ENCODE measurements at places on chromosomes 6 and 20.

- DNase-seq: no peak
Observed at GRCh38 chr6:77361018-77361417, 102.3 kb downstream of the HTR1B start.

DNA sequence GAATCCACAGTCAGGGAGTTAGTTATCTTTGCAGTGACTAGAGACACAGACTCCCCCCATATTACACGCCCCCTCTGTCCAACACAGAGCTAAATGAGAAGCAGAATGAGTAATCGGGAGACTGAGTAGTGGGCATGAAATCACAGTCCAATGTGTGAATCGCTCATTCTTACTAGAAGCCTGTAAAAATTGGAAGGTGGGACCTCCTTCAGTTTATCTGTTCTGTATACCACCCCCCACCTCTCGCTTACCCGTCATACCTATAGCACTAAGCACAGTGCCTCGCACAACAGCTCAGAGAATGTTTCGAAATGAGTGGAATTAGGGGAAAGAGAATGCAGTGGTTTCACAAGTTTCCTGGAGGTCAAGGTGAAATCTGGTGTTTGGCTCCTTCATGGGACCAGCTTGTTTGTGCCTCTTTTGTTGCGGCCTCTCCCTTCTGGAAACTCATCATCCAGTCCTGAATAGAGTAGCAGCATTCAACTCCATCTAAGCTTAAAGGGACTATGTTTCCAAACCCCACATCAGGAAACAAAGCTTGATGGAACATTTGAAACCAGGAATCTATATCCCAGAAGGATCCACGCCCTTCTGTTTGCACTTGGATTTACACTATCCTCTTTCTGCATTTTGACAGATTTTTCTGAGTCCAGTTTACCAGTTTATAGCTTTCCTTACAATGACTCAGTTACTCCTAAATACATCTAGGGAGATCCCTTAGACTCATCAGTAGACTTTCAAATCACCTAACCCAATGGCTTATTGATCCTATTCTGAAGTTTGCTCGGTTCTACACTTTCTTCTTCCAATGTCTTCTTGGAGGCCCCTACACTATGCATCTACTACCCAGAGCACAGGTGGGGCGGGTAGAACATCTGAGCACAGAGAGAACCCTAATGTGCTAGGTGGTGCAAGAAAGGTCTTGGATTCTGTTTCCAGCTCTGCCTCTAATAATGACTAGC lies 59.2 kb upstream of the PIM1 start:
- no peak for DNase-seq

GRCh38 chr6:90336388-90336947 lies 39.8 kb upstream of the BACH2 start:
- no peak for DNase-seq

GRCh38 chr20:36687850-36688249 lies 41.9 kb upstream of the SLA2 start:
- no peak for DNase-seq

DNA sequence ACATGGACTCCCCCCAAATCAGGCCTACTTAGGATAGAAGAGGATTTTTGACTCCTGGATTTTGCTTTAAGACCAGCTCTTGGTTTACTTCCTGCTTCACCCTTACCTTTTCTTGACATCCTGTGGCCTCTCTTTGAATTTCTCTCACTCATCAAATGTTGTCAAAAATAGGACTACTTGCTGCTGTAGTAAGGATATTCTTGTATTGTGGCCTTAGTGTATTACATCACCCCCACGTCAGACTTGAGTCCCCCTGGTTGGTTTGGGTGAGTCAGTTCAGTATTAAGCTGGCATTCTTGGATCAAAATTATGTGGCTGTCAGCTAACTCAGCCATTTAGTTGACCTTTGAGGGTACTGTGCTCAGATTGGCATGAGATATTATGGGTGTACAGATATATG lies 1.1 kb downstream of the TPX2 start:
- no peak for DNase-seq

DNA sequence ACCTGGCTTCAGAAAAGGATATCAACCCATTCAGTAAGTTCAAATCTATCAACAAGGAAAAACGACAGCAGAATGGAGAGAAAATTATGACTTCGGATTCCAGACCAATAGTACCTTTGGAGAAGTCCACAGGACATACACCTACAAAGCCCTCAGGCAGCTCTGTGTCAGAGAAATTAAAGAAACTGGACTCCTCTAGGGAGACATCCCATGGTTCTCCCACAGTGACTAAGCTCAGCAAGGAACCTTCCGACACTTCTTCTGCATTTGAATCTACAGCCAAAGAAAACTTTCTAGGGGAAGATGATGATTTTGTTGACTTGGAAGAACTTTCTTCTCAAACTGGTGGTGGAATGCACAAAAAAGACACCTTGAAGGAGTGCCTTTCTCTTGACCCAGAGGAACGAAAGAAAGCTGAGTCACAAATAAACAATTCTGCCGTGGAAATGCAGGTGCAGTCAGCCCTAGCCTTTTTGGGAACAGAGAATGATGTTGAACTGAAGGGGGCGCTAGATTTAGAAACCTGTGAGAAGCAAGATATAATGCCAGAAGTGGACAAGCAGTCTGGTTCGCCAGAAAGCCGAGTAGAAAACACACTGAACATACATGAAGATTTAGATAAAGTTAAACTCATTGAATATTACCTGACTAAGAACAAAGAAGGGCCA lies 67.4 kb upstream of the HINT3 start:
- peak; percentile 20 for DNase-seq

- no peak for DNase-seq
Observed at GRCh38 chr6:156824142-156824541, 47.0 kb downstream of the ARID1B start.

GRCh38 chr6:165723326-165723725 lies 60.3 kb upstream of the PDE10A start:
- no peak for DNase-seq

- no peak for DNase-seq
Observed at GRCh38 chr6:2094642-2095041, 150.8 kb downstream of the GMDS start.

DNA sequence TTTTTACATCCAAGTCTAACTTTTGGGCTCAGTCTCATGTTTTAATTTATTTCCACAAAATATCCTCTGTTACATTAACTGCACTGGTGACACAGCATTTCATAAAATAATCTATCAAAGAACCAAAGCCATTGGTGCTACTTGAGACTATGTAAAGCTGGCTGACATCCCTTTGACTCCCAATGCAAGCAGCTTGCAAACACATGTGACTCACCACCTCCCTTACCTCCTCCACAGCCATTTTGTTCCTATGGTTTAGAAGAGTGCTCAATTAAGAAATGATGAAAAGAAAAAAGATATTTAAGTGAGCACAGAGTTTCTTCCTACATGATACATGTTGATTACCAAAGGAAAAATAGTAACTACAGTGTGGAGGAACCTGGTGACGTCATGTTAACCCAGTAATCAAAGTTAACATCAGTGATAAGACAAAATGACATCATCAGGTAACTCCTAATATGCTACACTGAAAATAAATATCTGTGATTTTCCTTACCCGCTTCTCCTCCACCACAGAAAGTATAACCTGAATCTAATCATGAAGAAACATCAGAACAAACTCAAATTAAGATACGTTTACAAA lies 53.3 kb upstream of the LGSN start:
- no peak for DNase-seq

- DNase-seq: no peak
Observed at GRCh38 chr20:59663513-59664060, 59.2 kb downstream of the PHACTR3 start.

GRCh38 chr20:62858058-62858830 lies 3.4 kb downstream of the TCFL5 start:
- DNase-seq: no peak

DNA sequence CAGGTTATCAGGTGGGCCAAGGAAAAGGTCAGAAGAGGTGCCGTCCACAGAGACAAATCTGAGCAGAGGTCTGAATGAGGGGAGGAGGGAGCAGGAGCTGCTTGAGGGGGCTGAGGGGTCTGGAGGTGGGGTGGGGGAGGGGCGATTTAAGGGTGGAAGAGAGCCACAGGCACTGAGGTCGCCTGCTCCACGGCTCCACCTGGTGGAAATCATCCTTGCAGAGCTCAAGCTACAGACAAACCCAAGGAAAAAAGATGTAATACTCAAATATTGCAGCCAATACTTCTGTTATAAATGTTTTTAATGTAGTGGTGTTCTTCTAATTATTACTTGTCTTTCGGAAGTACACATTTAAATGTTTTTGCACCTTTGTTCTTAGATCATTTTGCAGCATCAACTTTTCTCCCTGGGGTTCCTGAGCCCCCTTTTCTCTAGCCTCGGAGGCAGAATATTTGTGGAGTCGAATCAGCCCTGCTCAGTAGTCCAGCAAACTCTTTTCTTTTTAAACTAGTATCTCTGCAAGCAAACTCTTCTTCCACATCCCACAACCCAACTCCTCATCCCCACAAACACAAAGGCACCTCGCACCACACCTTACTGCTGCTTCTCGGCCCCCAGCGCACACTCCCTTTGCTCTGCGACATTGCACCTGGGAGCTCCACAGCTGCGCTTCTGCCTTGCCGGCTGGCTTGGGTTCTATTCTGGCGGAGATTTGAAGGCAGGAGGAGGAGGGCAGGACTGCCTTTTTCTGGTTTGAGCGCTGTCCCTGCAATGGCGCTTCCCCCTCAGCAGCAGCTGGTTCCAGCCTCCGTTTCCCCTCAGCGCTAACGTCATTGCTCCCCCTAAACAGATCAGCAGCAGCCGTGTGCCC lies 51.0 kb upstream of the TFAP2A start:
- peak; percentile 26 for DNase-seq

GRCh38 chr20:57659517-57660180 lies 39.4 kb upstream of the ZBP1 start:
- DNase-seq: no peak

DNA sequence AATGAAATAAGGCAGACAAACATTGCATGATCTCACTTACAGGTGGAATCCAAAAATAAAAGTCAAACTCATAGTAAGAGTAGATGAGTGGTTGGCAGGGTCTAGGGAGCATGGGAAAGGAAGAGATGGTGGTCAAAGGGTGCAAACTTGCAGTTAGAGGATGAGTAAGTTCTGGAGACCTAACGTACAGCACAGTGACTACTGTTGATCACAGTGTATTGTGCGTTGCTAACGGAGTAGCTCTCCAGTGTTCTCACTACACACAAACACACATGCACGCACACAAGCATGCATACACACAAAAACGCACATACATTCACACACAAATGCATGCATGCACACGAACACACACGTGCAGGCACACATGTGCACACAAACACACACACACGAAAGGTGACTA lies 54.9 kb downstream of the LY86 start:
- no peak for DNase-seq

DNA sequence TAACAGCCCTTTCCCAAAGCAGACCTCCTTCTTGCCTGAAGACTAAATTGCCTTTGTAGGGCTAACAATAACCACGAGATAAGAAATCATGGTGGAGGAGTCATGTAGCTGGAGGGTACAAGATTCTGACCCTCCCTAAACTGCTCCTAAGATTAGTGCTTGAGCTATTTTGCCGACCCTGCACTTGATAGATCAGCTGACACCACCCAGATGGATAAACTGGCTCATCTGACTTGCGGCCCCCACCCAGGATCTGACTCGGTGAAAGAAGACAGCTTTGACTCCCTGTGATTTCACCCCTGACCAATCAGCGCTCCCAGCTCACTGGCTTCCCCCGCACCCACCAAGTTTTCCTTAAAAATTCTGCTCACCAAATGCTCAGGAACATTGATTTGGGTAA lies 57.6 kb upstream of the UNC93A start:
- DNase-seq: no peak

DNA sequence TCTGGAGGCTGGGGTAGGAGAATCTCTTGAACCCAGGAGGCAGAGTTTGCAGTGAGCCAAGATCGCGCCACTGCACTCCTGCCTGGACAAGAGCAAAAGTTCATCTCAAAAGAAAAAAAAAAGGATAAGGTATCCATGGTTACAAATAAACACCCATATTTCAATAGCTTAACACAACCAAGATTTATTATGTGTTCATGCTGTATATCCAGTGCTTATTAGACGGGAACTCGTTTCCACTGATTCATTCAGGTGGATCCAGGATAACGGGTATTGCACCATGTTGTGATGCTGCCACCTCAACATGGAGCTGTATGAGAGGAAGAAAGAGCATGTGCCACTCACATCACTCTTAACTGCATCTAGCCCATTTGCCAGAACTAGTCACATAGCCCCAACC lies 69.1 kb upstream of the HIVEP1 start:
- no peak for DNase-seq

- no peak for DNase-seq
Observed at GRCh38 chr6:169904051-169904922, 152.9 kb downstream of the ERMARD start.

GRCh38 chr20:32773855-32774254 lies 11.7 kb downstream of the DNMT3B start:
- no peak for DNase-seq

DNA sequence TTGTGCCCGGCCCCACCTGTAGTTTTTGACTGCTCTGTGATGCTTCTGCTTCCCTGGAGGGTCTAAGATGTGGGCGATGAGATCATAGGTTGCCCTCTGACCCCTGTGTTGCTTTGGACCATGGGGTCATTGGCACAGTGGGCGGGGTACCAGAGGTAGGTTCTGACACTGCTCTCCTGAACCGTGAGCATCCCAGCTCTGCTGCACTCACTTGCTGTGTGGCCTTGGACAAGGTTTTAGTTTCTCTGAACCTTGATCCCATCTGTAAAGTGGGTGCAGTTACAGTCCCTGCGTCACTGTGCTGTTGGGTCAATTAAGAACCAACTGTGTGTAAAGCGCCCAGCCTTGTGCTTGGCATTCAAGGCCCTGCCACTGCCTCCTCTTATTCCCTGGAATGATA lies 30.9 kb downstream of the SRC start:
- no peak for DNase-seq

GRCh38 chr6:140850438-140850837 lies 1282.3 kb upstream of the GJE1 start:
- no peak for DNase-seq

GRCh38 chr6:6331393-6331792 lies 10.9 kb upstream of the F13A1 start:
- DNase-seq: no peak

DNA sequence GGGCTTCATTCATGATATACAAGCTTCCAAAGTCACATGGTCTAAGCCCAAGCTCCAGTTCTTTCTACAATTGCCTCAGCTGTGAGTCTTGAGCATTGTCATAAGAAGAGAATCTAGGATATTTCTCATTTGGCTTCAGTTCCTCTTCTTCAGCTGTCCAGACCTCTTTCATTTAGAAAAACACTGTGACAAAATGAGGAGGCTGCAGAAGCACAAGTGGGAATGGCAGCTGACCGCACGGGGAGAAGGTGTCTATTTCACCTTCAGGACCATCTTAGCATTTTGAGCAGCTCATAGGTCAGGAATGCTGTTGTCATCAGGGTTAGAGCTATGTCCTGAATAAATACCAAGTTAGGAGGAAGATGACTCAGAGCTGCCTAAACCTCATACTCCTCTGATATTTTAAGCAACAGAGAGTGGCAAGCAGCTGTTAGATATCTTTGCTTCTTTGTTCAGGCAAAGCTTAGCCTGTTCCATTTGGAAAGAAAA lies 390.1 kb upstream of the CITED2 start:
- DNase-seq: no peak

All from HuH-7 (cell line).